Activated T-cell treated with anti-CD3 and anti-CD28 coated beads for 1 hour (primary cell): ENCODE measurements at places on chromosomes 12 and 14.

DNA sequence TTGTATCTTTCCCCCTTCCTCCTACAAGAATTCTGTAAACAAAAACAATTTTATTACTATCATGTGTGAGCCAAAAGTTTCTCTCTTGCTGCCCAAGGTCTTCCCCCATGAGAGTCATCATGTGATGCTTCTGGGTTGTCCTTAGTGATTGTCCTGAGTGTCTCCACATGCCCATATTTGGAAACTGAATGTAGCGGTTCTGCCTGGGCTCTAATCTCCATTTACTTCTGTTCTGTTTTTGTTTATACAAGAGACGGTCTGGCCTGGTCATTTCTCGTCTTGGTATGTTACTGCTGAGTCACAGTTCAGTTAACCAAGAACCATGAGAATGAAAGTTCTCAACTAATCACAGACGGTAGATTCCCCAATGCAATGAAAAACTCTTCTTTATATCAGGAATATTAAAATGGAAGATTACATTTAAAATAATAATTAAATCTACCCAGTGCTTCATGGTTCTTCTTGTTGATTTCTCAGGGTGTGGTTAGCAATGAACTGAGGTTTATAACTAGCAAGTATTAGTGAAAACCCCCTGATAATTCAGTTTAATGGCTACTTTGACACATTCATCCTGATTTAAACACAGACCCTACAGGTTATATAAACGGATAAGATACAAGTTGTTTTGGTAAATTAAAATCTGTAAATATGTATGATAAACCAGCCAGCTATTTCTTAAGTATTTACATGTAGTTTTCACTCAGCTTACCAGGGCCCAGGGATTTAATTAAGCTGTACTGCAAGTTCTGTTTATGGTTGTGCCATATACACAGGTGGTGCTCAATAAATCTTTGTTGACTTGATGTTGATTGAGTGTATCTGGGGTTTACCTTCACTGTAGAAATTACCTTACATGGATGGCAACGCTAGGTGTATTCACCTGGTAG is 81.1 kb downstream of the PELI2 start:
- no peak for DNase-seq

DNA sequence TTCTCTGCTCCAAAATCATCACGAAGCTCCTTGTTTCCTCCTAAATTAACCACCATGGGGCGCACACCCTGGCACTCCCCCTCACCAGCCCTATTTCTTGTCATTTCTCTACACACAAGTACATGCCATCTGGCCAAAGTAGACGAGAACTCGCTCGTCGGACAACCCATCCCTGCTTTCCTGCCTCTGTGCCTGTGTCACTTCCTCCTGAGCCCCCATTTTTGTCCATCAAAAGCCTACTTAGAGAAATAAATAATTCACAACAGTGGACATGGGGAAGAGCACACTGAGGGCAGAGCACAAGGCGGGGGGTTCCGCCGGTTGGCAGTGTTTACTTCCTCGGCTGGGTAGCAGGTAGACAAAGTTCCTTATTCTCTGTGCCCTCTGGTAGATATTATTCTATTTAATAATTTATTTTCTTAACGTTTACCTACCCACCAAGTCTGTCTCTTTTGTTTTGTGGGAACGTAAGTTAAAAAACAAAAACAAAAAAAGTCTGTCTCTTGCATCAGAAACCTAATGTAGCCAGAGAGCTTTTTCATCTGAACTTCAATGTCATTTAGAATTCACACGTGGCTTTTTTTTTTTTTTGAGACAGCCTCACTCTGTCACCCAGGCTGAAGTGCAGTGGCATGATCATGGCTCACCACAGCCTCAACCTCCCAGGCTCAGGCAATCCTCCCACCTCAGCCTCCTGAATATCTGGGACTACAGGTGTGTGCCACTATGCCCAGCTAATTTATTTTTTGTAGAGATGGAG is 6.0 kb downstream of the VPS37B start:
- DNase-seq = no peak

- DNase-seq = no peak
These were observed 862 bp downstream of the HMGA2 start for GRCh38 chr12:65825183-65825506.

DNA sequence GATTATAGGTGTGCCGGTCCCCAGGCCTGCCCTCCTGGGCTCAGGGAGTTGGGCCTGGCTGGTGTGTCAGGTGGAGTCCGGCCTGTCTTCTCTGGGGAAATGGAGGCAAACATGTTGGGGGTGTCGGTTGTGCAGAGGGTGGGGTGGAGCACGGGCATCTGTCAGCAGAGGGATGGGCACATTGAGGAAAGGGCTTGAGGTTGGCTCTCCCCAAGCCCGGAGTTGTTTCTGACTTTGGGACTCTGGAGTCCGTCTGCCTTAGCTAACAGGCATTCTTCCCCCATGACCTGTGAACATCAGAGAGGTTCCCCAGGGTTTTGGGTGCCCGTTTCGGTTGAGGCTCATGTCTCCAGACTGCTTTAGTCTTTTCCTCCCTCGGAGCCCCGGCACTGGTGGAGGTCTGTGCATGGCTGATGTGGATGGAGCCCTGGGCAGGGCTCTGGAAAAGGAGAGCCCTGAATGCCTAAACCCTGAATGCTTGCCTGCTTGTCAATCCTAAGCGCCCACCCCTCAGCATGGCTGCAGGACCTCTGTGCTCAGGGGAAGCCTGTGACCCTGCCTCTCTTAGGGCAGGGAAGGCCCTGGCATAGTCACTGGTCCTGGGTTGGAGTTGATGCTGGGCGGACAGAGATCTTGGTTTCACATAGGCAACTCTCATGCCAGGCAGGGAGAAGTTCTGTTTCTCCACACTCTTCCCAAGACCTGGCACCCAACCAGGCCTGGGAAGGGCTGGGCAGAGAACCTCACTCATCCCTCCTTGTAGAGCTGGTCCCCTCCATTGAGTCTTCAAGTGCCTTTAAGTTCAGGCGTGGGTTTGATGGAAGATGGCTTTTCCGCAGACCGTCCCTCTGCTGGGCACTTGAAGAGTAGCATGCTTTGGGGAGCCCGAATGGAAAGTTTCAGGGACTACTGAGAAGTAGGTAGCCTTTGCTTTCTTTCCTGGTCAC is 12.9 kb downstream of the NYNRIN start:
- peak; percentile 33 for DNase-seq
